ENCODE measurements at places on chromosomes 16 and 17.

GRCh38 chr16:50354082-50354481 lies 14.7 kb downstream of the BRD7 start:
- no peak for DNase-seq

- peak; percentile 64 for DNase-seq
These were observed 82.2 kb upstream of the CDC42EP4 start for GRCh38 chr17:73393962-73394361.

GRCh38 chr17:48374650-48375230 lies 55.3 kb downstream of the SKAP1 start:
- peak; percentile 82 for DNase-seq

DNA sequence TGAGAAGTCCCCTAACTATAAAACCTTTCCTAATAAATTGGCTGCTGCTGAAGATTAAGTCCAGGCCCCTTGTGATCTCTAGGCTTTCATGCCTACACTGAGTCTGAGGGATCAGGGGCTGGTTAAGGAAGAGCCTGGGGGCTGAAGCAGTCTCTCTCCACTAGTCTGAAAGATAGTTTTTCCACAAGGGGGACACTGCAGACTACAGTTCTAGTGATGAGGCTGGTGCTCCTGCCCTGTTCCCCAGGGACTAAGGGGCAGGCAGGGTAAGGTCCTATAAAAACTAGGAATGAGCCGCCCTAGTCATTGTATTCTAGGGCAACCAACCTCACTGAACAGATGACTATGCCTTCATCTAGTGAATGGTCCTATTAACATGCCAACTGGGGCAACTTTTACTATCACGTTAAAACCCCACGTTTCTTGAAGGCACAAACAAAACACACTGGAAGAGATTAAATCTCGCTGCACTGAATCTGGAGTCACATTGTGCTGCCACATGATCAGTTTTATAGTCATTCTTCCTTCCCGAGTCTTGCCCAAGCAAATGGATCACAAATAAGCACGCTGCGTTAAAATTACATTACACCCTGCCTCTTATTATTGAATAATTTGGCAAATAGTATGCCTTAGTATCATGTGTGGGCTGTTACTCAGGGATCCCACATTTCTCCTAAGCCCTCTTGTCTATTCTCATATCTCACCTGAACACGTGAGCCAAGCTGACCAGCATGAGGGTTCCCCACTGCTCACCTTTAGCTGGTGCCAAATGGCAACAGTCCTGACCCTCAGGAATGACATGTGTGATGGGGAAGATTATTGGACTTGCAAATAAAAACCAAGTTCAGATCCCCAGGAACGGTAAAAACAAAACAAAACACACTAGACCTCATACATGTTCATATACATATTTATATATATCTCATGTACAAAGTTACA lies 95.4 kb upstream of the TOB1 start:
- DNase-seq, result no peak

- DNase-seq, result no peak
These were observed 727.2 kb upstream of the RBFOX1 start for GRCh38 chr16:6605490-6605889.

DNA sequence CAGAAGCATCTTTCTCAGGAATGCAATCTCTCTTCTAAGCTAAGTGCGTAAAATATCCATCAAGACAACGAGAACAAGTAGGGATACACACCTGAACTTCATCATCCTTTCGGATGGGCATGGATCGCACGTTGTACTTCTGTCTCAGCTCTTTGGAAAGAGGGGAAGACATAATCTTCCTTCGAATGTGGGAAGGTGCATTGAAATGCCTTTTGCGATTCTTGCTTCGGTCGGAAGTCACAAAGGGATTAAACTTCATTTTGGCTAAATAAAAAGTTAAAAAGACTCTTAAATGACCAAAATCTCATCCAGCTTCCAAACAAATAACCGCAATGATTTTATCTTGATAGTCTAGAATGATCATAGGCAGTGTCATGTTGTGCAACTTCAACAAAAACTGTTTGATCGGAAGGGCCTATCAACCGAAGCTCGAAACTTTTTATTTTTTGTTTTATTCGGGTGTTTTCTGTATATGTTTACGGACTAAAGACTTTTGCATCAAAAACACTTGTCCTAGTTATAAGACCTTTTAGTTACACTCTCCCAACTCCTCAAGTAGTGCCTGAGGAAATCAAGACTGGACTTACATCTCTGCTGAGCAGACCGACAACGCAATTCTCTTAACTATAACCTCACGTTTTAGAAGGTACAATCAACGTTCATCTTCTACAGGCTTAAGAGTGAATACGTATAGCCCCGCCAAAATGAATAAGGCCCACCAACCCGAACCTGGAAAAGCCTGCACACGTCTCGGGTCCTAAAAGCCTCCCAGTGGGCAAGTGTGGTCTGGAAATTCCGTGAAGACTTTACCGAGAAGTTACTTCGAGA lies 727 bp downstream of the RPL26 start:
- peak; percentile 67 for DNase-seq

GRCh38 chr17:27631411-27631760 lies 398 bp downstream of the LGALS9 start:
- peak; percentile 54 for DNase-seq

DNA sequence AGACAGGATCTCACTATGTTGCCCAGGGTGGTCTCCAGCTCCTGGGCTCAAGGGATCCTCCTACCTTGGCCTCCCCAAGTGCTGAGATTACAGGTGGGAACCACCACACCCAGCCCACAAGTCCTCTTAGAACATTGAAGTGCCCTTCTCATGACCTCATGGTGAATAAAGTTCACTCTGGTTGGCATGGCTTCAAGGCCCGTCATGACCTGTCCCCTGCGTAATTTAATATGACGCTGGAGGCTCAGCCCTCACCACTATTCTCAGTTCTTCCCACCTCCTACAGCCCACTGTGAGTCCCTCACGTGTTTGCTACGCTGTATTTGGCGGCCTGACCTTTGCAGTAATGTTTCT lies 1.9 kb downstream of the ENDOV start:
- DNase-seq, result no peak

DNA sequence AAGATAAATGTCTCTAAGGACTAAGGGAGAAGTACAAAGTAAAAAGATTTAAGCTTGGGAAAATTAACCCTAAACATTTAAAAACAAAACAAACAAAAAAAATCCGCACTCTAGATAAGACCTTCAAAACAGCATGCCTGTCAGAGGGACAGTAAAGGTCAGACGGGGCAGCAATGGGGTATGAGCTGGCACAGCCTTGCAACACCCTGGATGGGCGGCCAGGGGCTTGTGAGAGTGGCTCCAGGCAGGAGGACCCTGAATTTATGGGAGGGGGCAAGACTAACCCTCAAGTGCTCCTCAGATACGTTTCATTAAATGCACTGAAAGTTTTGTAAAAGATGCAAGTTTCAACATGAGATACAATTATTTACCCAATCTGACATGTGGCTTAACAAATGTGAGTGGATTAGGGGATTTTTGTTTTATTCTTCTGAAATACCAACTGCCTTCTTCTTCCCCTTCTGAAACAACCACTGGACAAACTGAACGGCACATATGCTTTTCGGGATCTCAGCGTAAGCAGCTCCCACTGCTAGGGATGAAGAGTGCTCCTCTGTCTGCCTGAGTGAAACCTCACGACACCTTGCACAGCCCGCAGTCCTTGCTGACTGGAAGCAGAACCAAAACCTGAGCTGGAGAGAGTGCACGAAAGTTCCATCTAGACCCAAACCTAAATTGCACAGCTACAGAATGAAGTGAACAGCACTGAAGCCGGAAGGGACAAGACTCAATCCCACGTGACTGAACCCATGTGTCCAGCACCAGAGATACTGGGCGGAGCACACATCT lies 128.4 kb downstream of the ANKRD11 start:
- no peak for DNase-seq

DNA sequence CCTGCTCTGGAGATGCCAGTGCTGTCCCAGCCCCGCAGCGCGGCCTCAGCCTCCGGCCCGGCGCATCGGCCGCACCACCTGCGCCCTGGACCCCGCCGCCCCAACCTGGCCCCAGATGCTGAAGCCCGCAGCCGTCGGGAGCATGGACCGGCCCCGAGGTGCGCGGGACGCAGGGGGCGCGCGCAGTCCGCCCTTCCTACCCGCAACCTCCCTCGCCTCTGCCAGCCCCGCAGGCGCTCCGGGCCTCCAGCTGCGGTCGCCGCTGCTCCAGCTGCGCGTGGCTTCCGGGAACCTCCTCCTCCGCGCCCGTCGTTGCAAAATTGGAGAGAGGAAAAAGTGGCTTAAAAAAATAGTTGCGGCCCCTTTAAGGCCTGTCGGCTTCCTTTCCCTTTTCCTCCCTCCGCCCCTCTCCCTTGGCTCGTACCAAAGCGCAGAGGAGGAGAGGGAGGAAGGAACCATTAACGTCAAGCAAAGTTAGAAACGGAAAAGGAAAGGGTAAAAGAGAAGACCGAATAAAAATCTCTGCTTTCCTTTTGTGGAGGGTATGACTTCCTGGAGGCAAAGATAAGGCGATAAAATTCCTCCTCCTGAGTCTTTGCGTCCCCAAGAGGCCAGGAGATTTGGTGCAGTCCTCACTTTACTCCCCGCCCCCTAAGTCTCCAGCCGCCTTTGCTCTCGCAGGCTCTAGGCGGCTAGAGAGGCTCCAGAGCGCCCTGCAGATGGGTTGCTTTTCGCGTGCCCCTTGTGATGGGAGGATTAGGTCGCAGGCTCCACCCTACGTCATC lies at the start of gene CDIPT:
CDIPT (minus strand) TSS at position 343 of the 785 bp plus-strand sequence. CDS start 369 bp downstream, outside the sequence.
- peak; percentile 97 for DNase-seq

GRCh38 chr17:20852239-20852989 lies 190.4 kb downstream of the USP22 start:
- DNase-seq, result peak; percentile 72

GRCh38 chr17:75093548-75094158 lies 5.9 kb downstream of the SLC16A5 start:
- no peak for DNase-seq
